ENCODE measurements at places on chromosomes 5 and 9. TPM values are rescaled to one million over a fixed set of nuclear protein-coding genes. Genes with fewer than 3 reads are reported as not detected.

Gene POU5F2
- total RNA-seq, result 0.51 TPM

Gene STING1
- total RNA-seq, result 5.7 TPM

Gene GABRG2
- total RNA-seq, result not detected

Gene SPARC
- 205 TPM for total RNA-seq

Gene FBXL7
- total RNA-seq, result 1.3 TPM

Gene SFXN1
- total RNA-seq, result 107 TPM

Gene DROSHA
- 21.0 TPM for total RNA-seq

Gene ROPN1L
- not detected for total RNA-seq
